ENCODE measurements at places on chromosomes 3 and 15.

DNA sequence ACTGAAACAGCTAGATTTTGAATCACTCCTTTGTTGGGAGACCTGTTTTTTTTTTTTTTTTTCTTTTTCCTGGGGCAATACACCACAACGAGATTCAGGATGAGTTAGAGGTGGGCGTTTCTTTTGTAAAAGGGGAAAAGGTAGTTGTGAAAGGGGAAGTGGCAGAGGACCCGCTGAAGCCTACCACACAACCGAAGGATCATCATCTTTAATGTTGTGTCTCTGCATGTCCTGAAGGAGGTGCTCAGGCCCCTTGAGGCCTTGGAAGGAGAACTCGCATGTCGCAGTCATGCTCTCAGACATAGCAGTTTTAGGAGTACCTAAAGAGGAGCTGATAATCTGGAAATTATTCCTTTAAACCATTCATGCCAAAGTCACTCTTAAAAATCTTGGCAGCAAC, 137.9 kb upstream of the LRIG1 start:
- DNase-seq = no peak

- no peak for DNase-seq
Measured at GRCh38 chr3:47856669-47857068, 53.7 kb downstream of the DHX30 start.

DNA sequence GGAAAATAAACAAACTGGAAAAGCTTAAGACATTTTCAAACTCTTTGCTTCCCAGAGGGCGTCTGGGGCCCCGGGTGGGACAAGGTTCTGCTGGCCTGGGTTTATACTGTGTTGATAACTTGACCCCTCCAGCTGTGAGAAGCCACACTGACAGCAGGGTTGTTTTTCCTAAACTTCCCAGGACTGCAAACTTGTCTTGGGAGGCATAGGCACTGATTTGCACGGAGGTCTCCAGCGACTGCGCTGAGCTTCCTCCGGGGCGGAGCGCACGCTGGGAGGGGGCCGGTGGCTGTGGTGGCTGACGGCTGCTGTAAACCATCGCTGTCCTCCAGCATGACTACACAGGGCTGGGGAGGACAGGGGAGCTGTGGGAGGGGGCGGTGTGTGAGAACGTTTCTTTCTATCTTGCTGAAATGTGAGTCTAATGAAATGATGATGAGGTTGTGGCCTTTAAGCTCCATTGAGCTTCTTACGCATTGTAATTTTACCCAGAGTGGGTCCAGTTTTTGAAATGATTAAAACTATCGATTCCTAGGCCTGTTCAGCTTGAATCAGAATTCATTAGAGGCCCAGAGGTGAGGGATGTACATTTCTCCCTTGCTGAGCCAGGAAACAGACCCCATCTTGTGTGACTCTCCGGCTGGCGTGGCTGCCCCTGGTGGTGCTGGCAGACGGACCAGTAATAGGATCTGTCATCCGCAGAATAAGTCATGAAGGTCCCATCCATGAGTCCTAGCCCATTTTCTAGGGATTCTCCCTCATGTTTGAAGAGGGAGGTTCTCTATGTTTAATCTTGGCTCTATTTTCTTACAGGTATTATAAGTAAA, 40.5 kb upstream of the VPS8 start:
- no peak for DNase-seq

DNA sequence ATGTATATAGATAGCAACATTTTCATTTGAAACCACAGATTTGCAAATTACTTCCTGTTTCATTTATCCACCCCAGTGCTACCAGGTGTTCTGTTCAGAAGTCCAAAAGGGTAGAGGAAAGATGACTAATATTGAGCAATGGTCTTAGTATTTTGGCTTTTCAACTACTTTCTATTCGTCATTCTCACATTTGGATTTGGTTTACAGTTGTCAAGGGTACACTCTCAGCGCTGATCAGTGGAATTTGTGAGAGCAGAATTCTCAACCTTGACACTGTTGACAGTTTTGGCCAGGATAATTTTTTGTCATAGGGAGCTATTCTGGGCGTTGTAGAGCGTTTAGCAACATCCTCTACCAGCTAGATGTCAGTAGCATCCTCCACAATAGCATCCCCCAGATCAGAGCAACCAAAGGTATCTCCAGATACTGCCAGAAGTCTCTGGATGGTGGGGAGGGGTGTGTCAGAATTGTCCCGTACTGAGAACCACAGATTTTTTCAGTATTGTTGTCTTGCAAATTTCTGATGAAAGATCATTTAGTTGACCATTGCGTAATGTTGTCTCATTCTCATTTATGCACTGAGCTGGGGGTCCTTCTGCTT, 4.2 kb downstream of the HMCES start:
- no peak for DNase-seq

DNA sequence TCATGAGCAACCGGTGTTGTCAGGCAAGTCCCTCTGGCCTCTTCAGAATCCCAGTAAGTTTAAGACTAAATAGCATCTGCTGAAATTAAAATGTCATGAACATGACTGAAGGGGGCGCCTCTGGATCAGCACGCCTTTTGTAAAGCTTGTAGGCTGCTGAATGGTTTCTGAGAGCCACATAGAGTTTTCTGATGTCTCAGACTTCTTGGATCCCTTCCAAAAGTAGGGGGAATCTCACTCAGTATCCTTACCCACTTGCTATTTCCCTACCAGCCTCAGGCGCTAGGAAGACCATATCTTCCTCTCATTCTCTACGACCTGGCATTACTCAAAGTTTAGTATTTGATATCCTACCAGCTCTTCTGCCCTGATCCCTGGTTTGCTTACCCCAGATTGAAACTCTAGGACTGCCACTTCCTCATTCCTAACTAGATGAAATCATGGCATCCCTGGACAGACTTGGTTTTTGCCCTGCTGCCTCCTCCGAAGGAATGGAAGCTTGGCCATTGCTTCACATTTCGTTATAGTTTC, 62.7 kb upstream of the CD47 start:
- DNase-seq = no peak

- DNase-seq = no peak
Measured at GRCh38 chr15:41334293-41335120, 1.8 kb downstream of the NUSAP1 start.

- no peak for DNase-seq
Measured at GRCh38 chr3:71217640-71218222, 365.8 kb downstream of the FOXP1 start.

DNA sequence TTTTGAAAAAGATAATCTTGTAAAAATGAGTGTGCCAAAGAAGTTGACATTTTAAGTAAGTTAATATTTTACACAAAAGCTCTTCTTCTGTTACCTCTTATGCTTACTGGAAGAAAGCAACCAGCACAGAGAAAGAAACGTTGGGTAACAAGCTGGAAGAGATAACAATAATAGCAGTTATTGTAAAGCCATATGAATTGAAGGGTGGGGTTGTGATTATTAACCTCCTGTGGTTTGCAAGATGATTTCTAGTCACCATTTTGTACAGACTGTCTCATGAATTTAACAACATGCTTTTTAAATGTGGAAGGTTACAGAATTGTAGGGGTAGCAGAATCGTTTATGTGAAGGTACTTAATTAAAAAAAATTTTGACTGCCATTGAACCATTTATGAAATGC, 9.2 kb downstream of the RAP2B start:
- no peak for DNase-seq
